ENCODE measurements at places on chromosomes 4 and X. TPM values are rescaled to one million over a fixed set of nuclear protein-coding genes. Genes with fewer than 3 reads are reported as not detected.

- no peak for DNase-seq
These were observed 82.6 kb upstream of the GYPA start for GRCh38 chr4:144223149-144223548.

- no peak for DNase-seq
These were observed 22.3 kb upstream of the FGFR3 start for GRCh38 chr4:1770791-1771231.

DNA sequence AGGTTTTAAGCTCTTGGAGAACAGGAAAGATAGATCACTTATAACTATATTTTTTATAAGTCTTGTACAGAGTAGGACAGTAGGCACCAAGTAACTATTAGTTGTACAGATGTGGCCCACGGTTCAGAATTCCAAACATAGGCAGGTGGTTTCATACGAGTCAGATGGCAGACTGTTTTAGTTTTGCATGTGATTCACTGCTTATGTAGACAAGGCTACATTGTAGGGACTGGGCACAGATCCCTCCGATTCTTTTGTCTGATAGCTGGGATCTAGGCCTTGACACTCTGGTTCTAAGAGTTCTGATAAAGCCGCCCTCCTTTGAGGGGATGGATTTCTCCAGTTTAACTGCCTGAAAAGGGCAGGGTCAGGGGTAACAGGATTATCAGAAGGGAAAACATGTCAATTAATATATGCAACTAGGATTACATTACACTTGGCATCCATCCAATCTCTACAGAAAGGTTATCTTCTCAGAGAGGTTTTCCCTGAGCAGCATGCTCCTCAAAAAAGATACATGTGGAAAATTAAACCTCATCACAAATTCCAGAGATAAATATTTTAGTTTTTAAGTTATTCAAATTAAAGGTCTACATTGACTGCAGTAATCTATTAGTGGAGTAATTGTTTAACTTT is 87.8 kb downstream of the SPRY1 start:
- no peak for DNase-seq

DNA sequence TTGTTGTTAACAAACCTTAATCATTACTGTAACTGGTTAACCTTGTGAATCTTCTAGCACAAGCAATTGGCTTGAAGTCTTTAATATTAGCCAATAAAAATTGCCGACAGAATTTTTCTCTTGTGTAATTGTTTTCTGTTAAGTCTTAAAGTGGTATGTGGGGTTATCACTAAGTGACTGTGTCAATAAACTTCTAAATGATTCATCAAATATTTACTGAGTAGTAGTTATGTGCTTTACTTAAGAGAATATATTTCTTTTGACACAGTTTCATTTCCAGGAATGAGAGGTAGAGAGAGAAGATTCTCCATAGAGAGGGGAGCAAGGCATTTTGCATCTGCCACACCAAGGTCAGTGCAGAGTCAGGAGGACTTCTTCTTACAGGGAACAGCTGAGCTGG is 2361.6 kb upstream of the AGA start:
- peak; percentile 37 for DNase-seq

GRCh38 chr4:70425306-70425705 is 27.6 kb downstream of the OPRPN start:
- peak; percentile 3 for DNase-seq

DNA sequence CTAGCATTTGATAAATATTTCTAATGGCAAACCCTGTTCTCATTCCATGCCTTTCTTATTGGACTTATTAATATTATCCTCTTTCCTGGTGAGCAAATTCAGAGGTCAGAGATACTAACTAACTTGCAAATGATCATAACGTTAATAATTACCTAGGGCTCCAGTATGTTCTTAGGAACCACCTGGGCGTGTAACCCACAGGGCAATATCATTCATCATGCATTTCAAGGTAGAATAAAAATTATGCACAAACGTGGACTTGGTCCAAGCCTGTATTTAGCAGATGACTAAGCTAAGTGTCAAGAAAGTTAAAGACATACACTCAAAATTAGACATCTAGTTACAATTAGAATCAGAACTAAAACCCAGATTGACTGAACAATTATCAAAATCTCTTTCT is 850.1 kb downstream of the TRIML1 start:
- DNase-seq: no peak

DNA sequence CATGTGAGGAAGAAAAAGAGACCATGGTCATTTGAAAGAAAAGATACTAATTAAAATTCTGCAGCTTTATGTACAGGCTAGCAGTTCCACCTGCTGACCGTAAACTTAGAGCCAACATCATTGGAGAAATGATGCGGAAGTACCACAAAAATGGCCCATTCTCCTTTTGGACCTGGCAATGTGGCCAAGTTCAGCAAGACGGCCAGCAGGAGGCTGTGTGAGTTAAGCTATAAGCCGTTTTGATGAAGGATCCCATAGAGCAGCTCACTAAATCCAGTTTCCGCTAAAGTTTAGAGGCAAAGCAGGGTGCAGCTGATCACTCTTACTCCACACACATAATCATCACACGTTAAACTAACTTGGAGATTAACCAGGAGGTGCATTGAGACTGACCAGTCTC is 133.8 kb downstream of the LDB2 start:
- no peak for DNase-seq

DNA sequence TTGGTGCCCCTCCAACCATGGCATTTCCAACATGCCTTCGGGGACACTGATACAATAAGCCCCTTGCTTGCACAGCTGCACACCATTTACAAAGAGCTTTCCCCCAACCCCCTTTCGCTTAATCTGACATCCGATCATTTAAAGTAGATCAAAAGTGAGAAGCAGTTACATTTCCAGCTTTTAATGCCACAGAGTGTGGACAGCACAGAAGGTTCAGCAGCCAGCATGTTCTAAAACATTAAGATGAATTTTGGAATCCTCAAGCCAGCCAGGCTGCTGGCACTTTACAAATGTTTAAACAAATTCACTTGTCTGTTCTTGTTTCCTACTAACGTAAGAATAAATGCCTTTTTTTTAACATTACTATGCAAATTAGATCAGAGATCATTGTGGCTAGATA is 284.4 kb upstream of the LDB2 start:
- no peak for DNase-seq

DNA sequence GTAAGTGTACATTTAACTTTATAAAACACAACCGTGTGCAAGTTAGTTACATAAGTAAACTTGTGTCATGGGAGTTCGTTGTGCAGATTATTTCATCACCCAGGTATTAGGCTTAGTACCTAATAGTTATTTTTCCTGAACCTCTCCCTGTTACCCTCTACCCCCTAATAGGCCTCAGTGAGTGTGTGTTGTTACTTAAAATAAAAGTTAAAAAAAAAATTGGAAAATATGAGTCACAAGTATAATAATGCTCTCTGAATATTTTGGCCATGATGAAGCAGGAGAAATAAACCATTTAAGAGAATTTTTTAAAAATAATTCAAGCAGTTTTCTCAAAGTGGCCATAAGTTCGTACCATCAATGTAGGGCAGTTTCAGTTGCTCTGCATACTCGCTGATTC is 105.1 kb upstream of the GRID2 start:
- no peak for DNase-seq

- no peak for DNase-seq
These were observed 49.0 kb downstream of the HTN1 start for GRCh38 chr4:70099206-70099605.

Gene FGG
- total RNA-seq: not detected

Gene PAGE1
- not detected for total RNA-seq

Gene LNX1
- total RNA-seq: 3.3 TPM

Gene ART3
- not detected for total RNA-seq

All from PC-9 (cell line).